Stimulated activated CD4-positive, alpha-beta T cell treated with anti-CD3 and anti-CD28 coated beads, Interleukin-15, amount 100 ng/mL, for 24 hours (primary cell): ENCODE measurements at places on chromosomes 1 and 21.
A peak's percentile ranks its signal among the peaks of the same experiment; 100 is the strongest.

DNA sequence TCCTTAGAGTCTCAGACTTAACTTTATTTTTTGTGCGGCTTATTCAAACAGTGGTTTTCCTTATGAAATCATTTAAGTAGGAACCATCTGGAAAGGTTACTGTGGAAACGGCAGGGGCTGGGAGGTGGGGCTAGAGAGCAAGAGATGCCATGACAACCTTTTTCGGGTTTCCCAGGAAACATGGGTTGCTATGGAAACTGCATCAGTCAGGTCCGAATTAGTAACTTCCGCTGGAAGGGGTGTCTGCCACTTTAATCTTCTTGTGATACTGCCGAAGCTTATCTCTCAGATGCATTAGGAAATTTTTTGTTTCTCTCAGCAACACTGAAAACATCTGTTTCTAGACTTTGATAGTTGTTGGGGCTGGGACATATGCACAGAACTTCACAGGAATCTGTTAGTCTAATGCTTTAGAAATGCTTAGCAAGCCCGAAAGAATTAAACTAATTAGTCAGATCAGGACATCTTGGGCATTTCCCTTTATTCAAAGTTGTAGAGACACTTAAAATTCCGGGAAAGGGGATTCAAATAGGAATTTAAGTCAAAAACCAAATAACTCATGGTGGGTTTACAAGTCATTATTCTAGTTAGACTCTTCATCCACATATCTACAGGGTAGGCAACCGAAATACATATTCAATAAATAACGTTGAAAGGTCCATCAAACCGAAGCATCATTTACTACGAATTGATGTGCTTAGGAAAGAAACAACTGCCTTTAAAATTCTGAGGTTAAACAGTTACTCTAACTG lies 2.6 kb downstream of the KCNA3 start:
- DNase-seq, result peak; percentile 81

GRCh38 chr1:5311634-5312292 lies 657.4 kb downstream of the AJAP1 start:
- DNase-seq, result no peak

DNA sequence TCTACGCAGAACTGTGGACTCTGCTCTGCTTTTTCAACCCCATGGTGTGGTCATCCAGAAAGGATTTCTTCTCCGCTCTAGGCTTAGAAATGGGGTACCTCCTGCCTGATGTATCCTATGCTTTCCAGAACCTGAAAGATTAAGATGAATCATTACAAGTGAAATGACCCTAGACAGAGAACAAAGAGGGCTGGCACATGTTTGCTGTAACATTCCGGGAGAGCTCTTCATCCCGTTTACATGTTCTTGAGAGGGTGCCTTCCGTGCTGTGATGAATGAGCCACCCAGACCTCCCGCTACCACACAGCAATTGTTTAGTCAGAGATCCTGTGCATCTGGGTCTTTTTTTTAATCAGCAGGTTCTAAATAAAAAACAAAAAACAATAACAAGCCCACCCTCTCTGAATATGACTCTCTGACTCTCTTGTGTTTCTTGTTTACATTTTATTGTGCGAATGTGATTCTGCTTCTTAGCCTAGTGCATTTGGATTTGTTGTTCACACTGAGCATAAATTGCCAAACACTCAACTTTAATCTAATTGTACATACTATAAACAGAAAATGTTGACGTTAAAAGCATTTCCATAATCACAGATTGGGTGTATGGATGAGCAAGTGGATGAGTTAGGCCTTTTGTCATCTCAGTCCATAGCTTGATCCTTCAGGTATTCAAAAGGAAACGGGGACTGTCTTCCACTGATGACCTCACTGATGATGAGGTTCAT lies 87.1 kb downstream of the GPR88 start:
- no peak for DNase-seq

GRCh38 chr1:31244326-31244725 lies 4.6 kb upstream of the NKAIN1 start:
- DNase-seq, result no peak

- DNase-seq, result no peak
These were observed 28.1 kb downstream of the TSHB start for GRCh38 chr1:115057661-115058254.

DNA sequence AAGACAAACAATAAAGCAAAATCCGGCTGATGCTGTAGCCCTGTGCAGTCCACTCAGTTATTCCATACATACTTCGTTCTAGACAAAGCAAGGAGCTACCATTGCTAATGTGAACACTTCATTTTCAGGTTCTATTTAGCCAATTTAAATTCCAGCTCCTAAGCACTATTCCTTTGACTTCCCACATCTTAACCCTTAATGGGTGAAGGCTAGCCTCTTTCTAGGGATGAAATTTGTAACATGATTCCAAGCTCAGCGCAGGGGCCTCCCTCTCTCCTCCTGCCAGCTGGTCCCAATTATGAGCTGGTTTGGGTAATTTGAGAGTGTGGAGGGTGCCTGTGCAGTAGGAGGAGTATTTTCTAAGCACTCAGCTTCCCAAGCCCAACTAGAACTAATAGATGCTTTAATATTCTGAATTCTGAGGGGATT lies 53.9 kb upstream of the PTGFRN start:
- no peak for DNase-seq

GRCh38 chr1:245079021-245079609 lies 75.7 kb upstream of the KIF26B start:
- DNase-seq, result no peak

- DNase-seq, result peak; percentile 14
These were observed 2.0 kb downstream of the KCNA3 start for GRCh38 chr1:110672753-110673108.

DNA sequence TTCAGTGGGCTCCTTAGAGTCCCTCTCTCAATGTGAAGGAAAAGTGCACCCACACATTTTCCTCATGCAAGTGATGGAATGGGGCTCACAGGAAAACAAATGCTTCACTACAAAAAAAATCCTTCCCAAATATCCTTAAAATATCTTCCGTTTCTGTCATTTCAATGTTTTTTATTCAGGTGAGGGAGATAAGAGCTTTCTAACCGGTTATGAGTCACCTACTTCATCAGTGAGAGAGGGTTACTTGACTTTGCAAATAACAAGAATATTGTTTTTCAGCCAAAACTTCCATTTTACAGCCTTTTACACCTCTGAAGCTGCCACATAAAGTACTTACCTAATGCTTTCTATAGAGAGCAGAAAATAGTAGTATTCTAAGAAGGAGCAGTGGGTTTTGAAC lies 98.3 kb upstream of the CD55 start:
- DNase-seq, result no peak

DNA sequence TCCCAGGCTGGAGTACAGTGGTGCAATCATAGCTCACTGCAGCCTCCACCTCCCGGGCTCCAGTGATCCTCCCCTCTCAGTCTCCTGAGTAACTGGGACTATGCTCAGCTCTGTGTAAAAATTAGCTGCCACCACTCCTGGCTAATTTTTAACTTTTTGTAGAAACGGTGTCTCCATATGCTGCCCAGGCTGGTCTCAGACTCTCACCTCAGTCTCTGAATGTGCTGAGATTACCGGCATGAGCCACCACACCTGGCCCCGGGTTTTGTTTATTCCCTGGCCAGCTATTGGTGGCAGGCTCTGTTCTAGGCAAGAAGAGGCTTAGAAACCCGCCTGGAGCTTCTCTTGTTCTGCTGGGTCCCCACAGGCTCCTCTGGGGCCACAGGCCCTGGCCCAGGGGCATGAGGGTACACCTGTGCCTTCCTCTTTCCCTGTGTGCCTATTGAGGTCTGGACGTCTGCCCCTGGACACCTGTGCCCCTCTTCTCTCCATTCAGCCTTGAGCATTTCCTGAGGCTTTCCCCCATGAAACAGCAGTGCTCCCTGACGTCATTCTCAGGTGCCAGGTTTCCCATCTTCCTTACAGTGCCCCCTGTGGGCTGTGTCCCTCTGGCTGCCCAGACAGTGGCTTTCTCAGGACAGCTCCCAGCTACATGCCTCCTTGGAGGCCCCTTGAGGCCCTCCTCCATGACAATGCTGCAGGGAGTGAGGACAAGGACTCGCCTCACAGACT lies 57.5 kb downstream of the PCP4 start:
- no peak for DNase-seq

DNA sequence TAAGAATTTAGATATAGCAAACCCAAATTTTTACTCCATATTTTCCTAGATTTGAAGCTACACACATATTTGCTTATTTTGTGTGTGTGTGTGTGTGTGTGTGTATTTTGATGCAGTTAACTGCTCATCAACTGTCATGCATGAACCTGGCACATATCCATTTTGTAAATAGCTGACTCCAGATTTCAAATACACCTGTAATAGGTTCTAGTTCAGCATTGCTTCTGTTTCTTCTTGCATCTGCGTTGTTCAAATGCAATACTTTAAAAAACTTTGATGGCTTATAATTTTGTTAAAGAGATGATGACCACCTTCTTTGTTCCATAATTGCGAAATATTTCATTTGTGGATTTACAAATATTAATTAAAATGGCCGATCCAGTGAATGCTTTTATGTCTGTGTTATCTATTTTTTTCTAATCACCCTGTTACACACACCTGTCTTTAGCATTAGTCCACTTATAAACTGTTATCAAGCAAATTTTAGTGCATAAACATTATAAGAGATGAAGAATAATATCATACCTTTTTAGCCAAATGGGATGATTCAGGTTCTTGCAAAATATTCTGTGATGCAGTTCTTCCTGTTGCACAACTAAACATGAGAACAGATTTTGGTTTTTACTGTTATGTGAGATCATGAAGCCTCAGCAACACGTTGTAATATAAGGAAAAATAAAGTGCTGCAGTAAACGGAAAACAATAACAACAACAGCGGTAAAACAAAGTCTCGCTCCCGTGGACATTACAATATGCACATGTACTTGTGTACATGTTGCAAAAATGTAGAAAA lies 12.7 kb upstream of the S100A11 start:
- DNase-seq, result no peak

DNA sequence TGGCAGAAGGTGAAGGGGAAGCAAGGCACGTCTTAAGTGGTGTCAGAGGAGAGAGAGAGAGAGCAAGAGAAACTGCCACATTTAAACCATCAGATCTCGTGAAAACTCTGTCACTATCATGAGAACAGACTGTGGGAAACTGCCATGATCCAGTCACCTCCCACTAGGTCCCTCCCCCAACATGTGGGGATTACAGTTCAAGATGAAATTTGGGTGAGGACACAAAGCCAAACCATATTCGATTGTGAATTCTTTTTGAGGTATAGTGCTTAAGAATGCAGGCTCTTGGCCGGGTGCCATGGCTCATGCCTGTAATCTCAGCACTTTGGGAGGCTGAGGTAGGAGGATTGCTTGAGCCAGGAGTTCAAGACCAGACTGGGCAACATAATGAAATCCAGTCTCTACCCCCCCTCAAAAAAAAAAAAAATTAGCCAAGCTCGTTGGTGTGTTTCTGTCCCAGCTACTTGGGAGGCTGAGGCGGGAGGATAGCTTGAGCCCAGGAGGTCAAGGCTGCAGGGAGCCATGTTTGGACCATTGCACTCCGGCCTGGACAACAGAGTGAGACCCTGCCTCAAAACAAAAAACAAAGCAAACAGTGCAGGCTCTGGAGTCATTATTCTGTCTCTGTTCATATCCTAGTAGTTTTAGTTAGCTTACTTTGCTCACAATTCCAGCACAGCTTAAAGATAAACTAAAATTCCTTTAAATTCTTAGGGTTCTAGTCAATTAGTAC lies 6.0 kb downstream of the ZCCHC17 start:
- no peak for DNase-seq
